Fibroblast of skin of right biceps (primary cell): ENCODE measurements at places on chromosomes 2 and 18.
A peak's percentile ranks its signal among the peaks of the same experiment; 100 is the strongest.

DNA sequence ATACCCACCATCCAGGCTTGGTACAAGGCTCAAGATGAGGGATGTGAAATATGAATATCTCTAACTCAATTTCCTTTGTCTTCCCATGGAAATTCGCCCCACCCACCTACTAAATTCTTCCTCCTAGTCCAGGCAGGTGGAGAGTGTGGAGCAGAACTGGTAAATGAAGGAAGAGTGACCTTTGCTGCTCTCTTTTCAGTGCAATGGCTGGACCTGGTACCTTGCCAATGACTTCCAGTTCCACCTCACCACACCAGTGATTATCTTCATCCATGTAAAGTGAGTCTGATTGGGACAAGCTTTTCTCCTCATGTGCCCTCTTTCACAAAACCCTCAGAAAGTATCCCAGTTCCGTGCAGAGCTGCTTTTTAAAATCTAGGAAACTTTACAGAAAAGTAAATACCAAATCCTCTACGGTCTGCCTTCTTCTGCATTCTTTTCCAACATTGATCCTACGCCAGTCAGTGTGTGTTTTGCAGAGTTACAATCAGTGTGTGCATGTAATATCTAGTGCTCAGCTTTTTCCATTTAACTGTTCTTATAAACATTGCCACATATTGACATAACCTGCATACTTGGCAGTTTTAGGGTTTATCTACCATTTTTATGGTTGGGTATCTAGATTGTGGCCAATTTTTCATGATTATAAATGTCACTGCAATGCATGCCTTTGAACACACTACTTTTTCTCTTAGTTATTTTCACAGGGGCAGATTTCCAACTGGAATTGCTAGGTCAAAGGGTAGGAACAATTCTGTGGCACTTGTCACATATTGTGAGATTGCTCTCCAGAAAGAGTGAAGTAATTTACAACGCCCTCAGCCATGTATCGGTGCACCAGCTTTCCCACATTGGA is 86.5 kb upstream of the SEC11C start:
- DNase-seq, result peak; percentile 53

DNA sequence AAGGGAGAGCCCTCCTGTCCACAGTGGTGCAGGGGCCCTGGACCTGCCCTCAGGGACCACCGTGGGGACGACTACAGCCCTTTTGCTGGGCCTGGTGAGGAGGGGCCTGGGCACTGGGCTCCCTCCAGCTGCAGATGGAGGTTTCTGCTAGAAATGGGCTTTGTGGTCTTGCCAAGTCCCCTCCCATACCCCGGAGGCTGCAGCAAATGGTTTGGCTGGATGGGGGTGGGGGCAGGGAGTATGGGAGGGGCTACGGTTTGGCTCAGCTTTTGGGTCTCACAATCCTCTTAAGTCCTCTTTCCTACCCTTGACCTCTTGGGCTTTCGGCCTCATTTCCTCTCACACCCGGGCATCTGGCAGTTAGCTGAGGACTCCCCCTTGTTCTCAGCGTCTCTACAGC is 21.7 kb downstream of the TET3 start:
- no peak for DNase-seq

DNA sequence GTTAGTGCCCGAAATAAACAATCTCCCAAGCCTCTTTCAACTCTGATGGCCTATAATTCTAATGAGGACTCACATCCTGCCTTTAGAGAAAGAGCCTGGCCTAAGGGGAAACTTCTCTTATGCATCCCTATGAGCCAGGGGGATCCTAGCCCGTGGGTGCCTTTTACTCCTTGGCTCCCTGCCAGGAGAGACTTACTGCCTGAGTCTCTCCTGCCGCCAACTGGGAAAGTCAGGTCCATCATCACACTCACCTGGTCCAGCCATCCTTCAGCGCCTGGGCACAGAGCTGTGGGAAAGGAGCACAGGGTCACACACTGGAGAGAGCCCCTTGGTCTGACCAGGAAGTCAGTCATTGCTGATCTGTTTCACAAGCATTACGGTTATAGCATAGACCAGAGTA is 24.1 kb downstream of the ENOSF1 start:
- DNase-seq, result no peak

DNA sequence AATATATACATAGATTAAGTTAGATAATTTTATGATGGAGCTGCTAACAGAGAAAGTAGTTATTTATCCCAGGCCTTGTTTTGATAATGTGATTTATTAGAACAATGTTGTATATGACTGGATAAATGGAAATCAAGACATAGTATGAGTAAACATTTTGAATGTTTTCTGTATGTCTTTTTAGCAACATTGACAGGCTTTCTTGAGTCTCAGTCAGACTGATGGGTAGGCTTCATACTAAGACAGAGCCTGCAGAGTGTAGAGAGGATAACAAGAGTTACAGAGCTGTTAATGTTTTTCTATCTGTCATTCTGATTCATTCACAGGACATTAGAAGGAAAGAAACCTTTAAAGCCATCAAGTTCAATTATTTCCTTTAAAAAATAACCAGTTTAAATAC is 478.5 kb downstream of the LRP1B start:
- DNase-seq, result no peak

GRCh38 chr2:46686811-46687210 is 207.4 kb downstream of the TMEM247 start:
- no peak for DNase-seq

GRCh38 chr2:159561786-159562185 is 54.6 kb downstream of the BAZ2B start:
- DNase-seq, result no peak
